ENCODE measurements at places on chromosomes 12 and 14.

- DNase-seq = no peak
Observed at GRCh38 chr12:131194166-131194565, 240.5 kb downstream of the ADGRD1 start.

- DNase-seq = no peak
Observed at GRCh38 chr12:124484067-124484466, 83.3 kb downstream of the NCOR2 start.

GRCh38 chr14:90295870-90296516, 35.7 kb downstream of the NRDE2 start:
- DNase-seq = no peak

GRCh38 chr12:56990648-56991318, 15.6 kb downstream of the ZBTB39 start:
- no peak for DNase-seq

- no peak for DNase-seq
Observed at GRCh38 chr12:3125674-3126073, 48.5 kb downstream of the TSPAN9 start.

DNA sequence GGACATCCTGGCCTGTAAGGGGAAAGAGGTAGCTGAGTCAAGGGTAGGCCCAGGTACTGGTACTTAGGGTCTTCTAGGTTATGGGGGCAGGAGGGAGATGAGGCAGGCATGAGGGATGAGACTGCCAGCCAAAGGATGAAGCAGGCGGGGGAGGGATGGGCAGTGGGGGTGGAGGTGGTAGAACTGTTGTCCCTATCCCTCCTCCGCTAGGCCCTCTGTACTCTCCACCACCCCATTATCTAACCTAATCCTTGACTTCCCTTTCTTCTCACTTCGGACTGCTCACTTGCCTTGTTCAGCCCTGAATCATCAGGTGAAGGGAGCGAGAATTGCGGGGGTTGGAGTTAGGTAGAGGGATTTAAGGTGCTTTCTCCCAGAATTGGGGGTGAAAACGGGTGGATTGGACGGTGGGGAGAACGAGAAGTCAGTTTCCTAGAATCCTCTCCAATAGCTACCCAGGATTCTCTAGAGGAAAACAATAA, 562 bp downstream of the PAN2 start:
- DNase-seq = no peak

GRCh38 chr12:125402874-125403789, 337.9 kb downstream of the AACS start:
- DNase-seq = no peak

- no peak for DNase-seq
Observed at GRCh38 chr14:54252072-54252730, 144.6 kb upstream of the CDKN3 start.

DNA sequence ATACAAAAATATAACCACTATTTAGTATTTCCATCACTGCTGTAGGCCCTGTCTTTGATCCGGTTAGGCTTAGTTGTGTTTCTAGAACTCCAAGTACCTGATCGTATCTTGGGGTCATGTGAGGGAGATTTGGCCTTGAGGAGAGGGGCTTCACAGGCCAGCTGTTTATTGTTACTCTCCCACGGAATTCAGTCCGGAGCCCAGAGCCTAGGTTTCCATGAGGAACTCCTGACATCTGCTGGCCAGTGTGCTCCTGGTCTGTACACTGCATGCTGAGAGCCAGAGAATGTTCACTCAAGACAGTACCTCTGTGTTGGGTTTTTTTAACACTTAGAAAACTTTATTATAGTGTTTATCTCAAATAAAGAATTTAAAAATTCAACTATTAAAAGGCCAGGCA, 341.0 kb upstream of the TMEM132C start:
- no peak for DNase-seq

- DNase-seq = no peak
Observed at GRCh38 chr12:5773550-5773949, 171.5 kb downstream of the ANO2 start.

DNA sequence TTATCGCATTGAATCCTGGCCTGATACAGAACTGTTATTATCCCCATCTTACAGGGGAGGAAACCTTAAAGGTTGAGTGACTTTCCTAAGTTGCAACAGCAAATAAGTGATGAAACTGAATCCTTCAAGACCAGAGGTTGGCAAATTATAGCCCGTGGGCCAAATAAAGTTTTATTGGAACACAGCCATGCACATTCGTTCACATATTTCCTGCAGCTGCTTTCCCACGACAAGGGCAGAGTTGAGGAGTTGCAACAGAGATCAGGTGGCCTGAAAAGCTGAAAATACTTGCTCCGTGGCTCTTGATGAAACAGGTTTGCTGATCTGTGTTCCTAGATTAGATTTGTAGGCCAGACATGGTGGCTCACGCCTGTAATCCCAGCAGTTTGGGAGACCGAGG, 126.7 kb downstream of the PHETA1 start:
- DNase-seq = no peak

GRCh38 chr12:96189781-96190180, 4.4 kb upstream of the ELK3 start:
- DNase-seq = no peak

- no peak for DNase-seq
Observed at GRCh38 chr12:124563401-124563800, 4.0 kb downstream of the NCOR2 start.

GRCh38 chr12:116123451-116124258, 153.8 kb downstream of the MED13L start:
- no peak for DNase-seq
